ENCODE measurements at places on chromosomes 16 and 17.
A peak's percentile ranks its signal among the peaks of the same experiment; 100 is the strongest.

DNA sequence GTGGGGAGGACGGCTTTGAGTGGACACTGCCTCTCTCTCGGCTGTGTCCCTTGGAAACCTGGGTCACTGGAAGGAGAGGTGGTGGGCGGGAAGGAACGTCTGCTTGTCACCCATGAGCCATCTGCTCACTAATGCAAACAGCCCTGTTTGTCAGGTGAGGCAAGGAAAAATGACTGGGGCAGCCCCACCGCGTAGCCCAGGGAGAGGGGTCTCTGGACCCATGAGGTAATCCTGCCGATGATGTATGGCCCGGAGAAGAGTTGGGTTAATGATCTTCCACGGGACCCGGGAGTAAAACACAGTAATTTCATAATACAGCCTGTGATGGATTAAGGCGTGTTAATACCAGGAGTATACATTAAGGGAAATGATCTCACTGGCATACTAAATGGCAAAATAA, 197.0 kb downstream of the CYLD start:
- no peak for DNase-seq

DNA sequence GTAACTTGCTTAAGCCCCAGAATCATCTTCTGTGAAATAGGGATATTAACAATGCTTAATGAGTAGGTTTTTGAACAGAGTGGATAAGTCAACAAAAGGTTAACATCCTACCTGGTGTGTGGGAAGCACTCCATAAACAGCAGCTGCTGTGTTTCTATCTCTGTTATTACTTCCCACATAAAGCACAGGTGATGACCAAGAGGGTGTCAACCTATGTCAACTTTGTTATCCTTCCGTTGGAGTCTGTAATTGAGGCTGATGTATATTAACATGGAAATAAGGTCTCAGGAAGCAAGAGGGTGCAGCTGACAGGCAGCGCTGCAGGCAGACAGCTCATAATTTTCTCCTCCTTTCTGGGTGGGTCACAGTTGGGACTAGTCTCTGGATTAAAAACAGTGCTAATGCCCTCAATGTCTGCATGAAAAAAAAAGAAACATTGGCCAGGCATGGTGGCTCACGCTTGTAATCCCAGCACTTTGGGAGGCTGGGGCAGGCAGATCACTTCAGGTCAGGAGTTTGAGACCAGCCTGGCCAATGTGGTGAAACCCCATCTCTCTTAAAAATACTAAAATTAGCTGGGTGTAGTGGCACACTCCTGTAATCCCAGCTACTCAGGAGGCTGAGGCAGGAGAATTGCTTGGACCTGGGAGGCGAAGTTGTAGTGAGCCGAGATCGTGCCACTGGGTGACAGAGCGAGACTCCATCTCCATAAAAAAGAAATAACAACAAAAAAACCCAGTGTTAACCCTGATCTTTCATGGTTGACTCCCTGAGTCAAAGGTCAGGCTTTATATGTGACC, 269.6 kb downstream of the SNX29 start:
- DNase-seq = no peak

DNA sequence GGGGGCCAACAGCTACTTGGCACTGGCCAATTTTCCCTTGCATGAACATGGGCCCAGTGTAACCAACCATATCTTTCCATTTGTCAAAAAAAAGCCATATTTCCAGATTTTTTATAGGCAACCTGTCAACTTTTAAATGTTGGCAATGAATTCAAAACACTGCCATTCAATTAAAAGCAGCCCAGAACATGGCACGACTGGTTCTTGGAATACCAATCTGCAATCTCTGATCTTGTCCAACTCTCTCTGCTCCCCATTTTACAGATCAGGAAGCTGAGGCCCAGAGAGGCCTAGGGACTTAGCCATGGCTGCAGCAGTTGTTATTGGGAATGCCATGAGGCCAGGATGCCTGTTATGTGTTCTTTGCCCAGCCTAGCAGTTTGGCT, 8.9 kb upstream of the MEOX1 start:
- DNase-seq = no peak

DNA sequence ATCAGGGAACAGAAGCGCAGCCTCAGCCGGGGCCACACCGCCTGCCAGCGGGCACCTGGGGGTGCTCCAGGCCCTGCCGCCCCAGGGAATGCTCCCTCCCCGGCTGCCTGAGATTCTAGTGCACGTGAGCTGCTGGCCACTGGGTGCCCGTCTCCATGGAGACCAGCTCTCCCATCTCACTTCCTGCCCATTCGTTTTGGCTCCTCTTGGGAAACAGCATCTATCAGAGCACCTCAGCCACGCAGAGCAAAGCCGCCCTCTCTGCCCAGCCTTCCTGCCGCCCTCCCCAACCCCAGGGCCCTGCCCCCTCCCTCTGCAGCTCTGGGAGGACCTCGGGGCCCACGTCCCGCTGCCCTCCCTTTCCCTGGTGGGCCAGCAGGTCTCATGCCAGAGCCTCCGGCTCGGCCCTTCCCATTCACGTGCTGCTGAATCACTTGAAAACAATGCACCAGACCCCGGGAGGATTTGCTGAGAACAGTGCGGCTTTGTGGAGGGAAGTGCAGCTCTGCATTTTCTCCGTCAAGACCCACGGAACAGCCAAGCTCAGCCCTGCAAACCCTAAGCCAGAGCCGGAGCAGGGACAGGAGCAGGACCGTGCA, 19.4 kb downstream of the CEP295NL start:
- DNase-seq = no peak

DNA sequence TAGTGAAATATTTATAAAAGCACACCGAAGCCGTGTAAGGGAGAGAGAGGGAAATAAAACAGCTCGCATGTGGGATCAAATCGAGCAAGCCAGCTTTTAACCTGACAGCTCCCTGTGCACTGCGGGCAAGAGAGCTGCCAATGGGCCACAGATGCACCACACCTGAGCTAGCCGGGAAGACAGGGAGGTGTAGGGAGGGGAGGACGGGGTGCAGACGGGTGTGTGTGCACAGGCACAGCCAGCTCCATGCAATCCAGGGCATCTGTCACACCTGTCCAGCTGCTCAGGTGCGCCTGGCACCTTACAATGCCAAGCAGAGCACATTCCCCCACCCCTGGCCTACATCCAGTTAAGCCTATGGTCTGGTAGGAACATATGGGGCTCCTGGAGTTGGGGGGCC, 70.0 kb downstream of the C16orf78 start:
- no peak for DNase-seq

- peak; percentile 27 for DNase-seq
Measured at GRCh38 chr16:68760671-68761275, 23.7 kb downstream of the CDH1 start.

- DNase-seq = no peak
Measured at GRCh38 chr17:5200360-5200759, 8.7 kb upstream of the ZNF594 start.

DNA sequence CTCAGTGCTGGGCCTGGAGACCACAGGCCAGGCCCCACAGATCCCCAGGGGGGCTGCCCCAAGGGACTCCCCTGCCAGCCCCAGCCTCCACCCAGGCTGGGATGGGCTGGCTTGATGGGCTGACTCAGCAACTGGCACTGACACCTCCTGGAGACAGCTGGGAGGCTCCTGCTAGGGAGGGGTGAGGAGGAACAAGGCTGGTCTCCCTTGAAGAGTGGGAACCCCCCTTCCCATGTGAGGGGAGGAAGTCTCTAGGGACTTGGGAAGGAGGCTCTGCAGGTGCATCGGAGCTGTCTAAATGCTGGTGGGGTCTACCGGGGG, 10.4 kb downstream of the NHERF1 start:
- no peak for DNase-seq

DNA sequence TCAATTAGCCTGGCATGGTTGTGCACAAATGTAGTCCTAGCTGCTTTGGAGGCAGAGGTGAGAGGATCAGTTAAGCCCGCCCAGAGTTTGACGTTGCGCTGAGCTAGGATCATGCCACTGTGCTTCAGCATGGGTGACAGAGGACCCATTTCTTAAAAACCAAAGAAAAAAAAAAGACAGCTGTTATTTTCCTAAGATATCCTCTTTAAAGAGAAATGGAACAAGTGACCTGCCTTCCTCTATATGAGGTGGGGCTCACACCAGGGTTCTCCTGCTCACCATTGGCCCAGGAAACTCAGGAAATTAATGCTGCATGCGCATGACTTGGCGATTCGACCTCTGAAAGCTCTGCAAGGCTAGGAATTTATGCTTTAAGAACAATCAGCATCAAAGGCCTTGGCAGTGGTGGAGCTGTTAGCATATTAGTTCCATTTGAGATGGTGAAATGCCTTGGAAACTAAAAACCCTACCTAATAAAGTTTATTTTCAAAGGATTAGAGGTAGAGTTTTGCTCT, 108.3 kb downstream of the RBFOX1 start:
- no peak for DNase-seq

DNA sequence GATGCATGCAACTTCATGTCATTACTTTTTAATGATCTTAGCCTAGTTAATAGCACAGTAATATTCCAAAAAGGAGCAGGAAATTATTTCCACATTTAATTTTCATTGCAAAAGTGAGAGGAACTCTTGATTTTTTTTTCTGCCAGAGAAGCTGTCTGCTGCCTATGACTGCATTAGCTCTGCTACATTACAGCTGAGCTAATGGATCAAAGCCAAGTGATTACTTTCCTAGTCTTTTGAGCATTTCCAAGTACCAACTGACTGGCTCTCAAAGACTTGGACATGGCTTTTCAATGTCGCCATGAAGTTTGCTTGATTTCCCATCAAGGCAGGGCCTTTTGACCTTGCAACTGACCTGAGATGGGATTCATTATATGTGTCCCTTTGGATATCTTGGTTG, 356.6 kb upstream of the XYLT1 start:
- no peak for DNase-seq

GRCh38 chr17:41679740-41680425, 8.8 kb upstream of the EIF1 start:
- no peak for DNase-seq

- no peak for DNase-seq
Measured at GRCh38 chr16:11143372-11144035, 112.5 kb downstream of the SOCS1 start.

DNA sequence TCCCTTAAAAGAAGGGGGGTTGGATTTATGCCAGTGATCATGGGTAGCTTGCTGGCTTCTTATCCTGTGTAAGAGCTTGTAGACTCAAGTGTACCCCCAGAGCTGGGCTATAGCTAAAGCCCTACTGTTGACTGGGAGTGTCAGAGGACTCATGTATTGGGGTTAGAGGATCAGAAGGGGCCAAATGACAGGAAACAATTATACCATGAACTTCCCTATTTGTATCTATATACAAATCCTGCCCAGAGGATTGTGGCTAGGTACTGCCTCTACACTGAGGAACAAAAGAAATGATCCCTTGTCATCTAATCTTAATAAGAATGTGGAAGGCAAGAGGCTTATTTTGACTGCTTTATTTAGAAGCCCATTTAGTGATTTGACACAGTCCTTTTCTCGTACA, 14.3 kb downstream of the ZP2 start:
- DNase-seq = no peak

- DNase-seq = no peak
Measured at GRCh38 chr17:47317119-47317518, 6.6 kb upstream of the EFCAB13 start.

DNA sequence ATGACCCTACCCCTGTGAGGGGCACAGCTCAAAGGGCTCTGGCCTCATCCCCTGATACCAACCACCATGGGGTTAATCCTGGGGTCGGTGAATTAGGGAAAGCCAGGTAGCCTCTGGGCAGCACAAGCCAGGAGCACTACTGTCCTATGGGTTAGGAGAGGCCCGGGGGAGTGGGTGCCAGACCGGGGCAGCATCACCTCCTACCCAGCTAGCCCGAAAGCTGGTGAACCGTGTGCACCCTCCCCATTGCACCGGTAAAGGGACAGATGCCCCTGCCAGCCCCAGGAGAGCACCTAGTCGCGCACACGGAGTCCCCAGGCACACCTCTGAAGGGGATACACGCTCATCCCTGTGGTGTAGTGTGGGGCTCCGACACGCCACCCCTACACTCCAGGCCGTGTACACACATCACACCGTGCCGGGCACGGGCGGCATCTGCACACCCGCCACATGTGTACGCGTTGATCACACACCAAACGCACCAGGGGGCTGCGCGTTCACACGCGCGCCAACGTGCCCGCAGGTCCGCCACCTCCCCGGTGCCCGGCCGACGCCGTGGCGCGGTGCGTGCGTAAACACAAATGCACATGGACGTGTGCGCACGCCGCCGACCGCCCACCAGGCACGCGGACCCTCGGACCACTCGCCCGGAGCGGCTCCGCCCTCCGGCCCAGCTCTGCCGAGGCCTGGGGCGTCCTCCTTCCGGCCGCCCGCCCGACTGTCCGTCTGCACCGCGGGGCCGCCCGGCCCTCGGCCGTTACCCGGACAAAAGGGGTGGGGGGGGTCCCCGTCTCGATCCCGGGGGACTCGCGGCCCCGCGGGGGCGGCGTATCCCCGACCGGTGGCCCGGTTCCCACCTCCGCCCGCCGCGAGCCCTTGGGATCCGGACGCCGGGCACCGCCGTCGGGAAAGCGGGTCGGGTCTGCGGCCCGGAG, 785 bp downstream of the UBALD1 start:
- peak; percentile 35 for DNase-seq

DNA sequence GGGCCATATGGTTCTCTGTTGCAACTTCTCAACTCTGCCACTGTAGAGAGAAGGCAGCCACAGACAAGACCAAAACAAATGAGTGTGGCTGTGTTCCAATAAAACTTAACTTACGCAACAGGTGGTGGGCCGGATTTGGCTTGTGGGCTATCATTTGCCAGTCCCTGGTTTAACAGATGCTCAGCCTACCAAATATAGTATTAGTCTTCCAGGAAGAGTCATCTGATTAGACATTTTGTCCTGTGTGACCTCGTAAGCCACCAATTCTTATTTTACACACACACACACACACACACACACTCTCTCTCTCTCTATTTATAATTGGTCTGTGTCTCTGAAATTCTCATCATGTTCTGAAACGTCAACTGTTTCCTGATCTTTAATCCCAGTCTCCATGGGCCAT, 245.9 kb downstream of the XYLT1 start:
- no peak for DNase-seq

GRCh38 chr16:67915831-67916723, 15.6 kb downstream of the CTRL start:
- DNase-seq = no peak

GRCh38 chr16:75202069-75202590, 4.8 kb downstream of the CTRB2 start:
- no peak for DNase-seq

DNA sequence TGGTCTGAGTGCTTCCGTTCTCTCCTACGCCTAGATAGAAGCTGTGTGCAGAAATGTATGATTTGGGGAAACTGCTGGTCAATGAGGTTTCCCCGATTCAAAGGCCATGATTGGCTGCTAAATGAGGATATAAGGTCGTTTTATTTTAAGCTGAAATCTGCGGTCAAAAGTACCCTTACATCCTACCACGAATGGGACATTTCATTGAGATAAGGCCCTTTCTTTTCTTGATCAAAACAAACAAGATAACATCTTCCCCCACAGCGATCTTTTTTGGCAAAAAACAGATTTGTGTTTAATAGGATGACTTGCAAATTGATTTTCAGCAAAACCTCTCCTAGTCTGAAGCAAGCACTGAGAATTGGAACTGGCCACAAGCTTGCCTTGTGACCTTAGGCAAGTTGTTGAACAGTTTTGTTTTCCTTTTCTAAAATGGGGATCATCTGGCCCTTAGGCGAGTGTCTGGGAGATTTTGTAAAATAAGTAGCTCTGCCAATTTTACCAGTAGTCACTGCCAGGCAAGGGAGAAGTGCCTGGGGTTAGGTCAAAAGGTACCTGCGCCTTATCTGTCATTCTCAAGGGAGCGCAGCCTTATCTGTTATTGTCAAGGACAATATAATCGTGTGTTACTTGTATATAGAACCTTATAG, 635 bp downstream of the SCPEP1 start:
- DNase-seq = no peak

- no peak for DNase-seq
Measured at GRCh38 chr16:23367564-23367963, 65.5 kb downstream of the SCNN1B start.

GRCh38 chr16:70725024-70725911, 39.4 kb upstream of the MTSS2 start:
- no peak for DNase-seq

GRCh38 chr17:44216694-44217093, 2.8 kb downstream of the UBTF start:
- no peak for DNase-seq

All from stimulated activated CD4-positive, alpha-beta T cell treated with anti-CD3 and anti-CD28 coated beads, Interleukin-12 subunit alpha, Interleukin-12 subunit beta, amount 100 ng/mL, for 24 hours (primary cell).